ENCODE measurements at places on chromosomes 1 and 21.
A peak's percentile ranks its signal among the peaks of the same experiment; 100 is the strongest.

DNA sequence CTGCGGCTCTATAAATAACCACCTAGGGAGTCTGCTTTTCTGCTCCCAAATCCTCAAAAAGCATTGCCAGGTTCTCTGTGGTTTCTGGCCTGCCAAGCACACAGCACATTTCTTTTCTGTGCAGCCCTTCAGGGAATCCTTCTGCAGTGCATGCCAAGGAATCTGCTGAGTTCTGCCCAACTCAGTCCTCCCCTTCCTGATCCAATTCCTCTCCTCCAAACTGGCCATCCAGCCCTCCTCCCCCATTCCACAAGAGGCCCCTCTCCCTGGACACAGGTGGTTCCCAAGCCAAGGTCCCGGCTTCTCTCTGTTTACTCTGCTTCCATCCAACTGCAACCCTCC, 61.8 kb downstream of the HIVEP3 start:
- no peak for DNase-seq

- no peak for DNase-seq
These were observed 5.0 kb downstream of the LHX4 start for GRCh38 chr1:180235077-180235501.

DNA sequence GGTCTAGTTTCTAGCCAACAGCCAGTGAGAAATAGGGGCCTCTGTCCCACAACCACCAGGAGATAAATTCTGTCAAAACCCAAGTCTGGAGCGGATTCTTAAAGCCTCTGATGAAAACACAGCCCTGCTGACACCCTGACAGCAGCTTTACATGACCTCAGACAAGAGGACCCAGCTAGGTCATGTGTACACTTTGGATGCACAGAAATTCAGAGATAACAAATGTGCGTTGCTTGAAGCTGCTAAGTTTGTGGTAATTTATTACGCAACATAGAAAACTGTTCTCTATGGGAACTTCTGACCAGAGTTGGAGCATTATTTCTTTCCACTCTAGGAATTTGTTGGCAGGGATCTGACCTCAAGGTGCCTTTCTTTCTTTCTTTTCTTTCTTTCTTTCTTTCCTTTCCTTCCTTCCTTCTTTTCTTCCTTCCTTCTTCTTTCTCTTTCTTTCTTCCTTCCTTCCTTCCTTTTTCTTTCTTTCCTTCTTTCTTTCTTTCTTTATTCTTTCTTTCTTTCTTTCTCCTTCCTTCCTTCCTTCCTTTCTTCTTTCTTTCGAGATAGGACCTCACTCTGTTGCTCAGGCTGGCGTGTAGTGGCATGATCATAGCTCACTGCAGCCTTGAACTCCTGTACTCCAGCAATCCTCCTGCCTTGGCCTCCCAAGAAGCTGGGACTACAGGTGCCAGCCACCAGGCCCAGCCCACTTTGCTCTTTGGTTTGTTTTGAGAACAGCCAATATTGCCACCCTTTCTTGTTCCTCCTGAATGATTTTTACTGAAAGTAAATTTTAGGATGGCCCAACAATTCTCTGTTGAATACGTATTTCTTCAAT, 14.9 kb upstream of the HMGCS2 start:
- no peak for DNase-seq

DNA sequence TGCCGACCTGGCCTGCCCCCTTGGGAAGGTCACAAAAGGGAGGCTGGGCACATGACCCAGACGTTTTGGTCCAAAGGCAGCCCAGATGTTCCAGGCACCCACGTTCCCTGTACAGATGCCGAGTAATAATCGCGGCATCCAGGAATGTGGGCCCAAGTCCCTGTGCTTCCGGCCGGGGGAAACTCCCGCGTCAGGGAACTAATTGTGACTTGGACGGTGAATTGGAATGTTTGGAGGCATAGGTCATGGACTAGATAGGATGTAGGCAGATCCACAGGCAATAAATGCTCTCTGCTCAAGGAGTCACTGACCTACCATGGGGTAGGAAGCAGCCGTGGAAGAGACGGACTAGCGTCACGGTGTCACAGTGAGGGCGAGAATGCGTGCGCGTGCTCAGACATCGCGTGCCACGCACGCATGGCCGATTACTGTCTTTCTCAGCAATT, 178.4 kb downstream of the DUSP10 start:
- no peak for DNase-seq

GRCh38 chr1:98949166-98949565, 55.5 kb downstream of the PLPPR5 start:
- no peak for DNase-seq

DNA sequence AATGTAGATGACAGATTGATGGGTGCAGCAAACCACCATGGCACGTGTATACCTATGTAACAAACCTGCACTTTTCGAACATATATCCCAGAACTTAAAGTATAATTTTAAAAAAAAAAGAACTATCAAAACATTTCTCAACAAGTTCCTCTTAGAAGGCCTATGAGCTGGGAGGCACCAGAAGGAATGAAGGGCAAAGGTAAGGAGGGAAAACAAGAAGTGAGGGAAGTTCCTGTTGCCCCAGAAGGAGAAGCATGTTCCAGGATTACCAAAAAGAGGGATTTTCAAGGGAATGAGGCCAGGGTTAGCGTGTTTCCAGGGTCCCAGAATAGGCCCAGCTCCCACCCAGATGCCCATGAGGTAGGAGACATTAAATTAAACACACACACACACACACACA, 361.0 kb downstream of the SETD4 start:
- no peak for DNase-seq

- DNase-seq: no peak
These were observed 239.9 kb downstream of the DPYD start for GRCh38 chr1:97680894-97681293.

DNA sequence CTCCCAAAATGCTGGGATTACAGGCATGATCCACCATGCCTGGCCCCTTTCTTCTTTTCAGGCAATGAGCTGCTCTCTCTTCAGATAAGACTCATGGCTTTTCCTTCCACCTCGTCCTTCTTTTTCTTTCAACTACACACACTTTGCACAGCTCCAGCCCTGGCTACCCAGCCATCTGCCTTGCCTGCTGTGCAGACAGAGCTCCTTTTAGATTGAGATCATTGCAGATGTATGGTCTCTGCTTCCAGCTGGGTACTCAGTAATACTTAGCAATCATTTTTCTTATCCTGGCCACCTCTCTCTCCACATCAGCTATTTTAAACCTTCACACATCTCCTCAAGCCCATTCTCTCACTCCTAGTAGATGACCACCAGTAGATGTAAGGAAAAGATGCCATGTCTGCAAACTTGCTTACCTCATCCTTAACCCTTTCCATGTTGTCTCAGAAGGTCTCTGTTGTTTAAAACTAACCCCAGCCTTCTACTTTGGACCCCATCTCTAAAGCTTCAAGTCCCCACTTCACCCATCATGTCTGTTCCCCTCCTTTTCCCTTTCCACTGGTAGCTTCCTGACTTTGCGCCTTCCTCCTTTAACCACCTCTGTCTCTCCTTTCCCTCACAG, 7.3 kb downstream of the RAB4A start:
- DNase-seq: no peak

DNA sequence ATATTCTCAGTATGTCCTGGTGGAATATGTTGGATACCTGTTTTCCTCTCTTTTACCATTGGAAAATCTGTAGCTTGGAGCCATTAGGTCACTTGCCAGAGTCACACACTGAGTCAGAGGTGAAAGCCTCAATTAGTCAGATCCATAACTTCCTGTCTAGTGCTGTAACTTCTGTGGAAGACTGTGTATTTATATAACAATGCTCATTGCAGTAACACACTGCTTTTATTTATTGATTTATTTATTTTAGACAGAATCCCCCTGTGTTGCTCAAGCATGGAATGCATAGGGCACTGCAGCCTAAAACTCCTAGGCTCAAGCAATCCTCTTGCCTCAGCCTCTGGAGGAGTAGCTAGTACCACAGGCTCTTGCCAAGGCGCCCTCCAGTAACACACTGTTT, 1.3 kb upstream of the DOCK7 start:
- DNase-seq: no peak

DNA sequence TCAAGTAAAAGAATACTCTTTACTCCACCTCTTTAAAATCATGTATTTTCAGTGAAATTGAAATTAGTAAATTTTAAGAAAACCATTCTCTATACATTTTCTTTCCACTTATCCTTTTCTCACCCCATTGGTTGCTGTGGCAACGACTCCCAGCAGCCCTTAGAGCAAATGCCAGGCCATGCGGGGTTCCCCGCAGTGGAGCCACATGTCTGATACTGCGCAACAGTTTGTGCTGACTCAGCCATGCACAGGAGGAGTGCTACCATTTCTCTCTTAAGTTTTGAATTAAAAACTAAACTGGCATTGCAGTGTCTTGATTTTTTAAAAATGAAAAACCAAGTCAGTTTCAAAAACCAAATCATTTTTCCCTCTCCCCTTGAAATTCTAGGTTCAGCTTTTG, 214.1 kb upstream of the L1TD1 start:
- DNase-seq: no peak

GRCh38 chr21:28592205-28592865, 400.3 kb downstream of the LTN1 start:
- no peak for DNase-seq

GRCh38 chr21:37855647-37856625, 60.3 kb downstream of the KCNJ6 start:
- no peak for DNase-seq

DNA sequence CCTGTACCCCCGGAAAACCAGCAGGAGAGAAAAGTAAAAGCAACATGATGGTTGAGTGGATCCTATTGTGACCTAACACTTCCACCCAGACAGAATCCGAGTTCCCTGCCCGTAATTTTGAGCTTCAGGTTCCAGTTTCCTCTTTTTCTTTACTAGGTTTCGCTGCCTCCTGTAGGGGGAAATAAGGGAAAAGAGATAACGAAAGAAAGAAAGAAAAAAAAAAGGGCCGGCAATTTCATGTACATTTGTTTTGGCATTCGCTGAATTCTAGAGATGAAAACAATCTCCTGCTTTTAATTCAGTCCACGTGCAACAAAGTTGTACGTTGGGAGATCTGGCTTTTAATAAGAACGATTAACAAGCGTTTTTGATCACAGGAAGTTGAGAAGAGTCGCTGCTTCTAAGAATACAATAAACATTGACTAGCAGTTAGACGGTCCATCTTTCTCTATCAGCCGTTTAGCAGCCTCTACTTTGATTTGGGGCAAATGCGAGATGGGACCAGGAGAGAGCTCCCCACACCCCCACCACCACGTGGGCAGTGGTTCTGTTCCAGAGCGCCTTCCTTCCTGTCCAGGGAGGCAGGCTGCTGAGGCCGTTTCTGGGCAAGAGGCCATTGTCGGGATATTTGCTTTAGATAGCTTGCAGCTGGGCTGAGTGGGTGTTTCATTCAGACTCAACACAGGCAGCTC, 155.9 kb upstream of the RUNX1 start:
- peak; percentile 37 for DNase-seq

GRCh38 chr1:14561014-14561693, 37.3 kb upstream of the KAZN start:
- no peak for DNase-seq

DNA sequence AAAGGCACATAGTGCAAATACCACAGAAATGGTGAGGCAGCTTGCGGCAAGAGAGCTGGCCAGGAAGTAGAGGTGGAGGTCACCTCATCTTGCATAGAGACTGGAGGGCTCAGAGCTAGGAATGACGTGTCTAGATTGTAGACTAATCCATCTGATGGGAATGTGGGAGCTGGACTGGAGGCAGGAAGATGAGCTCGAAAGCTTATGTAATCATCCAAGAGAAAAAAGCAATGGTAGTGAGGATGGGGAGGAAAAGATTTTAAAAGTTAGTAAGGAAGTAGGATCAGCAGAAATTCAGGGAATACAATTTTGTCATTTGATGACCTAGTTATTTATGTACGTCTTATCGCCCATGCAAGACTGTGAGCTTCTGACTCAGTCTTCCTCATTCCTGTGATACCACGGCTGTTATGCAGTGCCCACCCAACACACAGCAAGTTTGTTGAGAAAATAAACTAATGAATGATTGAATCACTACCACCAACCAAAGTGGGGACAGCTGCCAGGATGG, 123.9 kb downstream of the RRAGC start:
- DNase-seq: no peak

DNA sequence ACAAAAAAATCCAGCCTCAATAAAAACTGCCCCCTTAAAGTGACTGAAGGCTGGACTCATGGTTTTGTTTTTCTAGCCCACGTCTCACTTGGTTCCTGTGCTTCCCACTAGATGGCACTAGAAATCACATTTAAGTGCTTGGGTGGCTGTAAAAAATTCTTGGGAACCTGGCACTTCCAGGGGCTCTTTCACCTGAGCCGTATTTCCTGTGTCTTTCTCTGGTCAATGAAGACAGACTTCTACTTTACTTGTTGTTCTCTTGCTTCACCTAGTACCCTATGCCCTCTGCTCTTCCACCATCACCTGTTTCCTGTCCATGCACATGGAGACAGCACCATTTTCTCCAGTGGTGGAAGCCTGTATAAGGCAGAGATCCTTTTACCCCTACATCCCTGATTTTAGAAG, 20.0 kb downstream of the METTL13 start:
- DNase-seq: peak; percentile 50

DNA sequence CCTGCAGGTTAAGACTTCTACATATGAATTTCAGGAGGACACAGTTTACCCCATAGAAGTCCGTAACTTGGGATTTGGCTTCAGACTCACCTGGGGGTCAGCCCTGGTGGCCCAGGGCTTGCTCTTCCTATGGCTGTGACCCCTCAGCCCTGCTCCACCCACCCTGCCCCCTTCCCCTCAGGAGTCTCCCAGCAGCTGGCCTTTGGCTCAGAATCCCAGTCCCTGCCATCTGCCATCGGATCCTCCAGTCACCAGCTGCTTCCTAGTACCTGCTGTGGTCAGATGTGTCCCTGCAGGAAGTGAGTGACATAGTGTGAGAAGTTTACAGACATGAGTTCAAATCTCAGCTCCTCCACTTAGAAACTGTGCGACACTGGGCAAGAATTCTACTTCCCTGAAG, 332.6 kb downstream of the NPHP4 start:
- no peak for DNase-seq

DNA sequence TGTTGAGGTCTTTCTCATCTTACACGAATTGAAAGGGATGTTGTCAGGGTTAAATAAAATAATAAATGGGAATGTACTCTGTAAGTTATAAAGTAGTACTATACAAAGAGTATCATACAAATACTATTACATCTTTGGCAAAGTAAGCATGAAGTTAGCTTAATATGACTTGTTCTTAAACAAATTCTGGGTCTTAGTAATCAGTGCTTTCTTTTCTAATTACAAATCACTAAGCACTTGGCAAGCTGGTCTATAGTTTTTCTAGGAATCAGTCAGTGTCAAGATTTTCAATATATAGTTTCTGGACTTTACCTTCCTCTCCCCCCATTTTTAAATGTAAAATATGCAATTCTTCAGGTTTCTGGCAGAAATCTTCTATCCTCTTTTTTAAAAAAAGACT, 6.9 kb downstream of the LYST start:
- no peak for DNase-seq

Data from GM13976 (cell line).